ENCODE measurements at places on chromosomes 3 and 15. TPM values are rescaled to one million over a fixed set of nuclear protein-coding genes. Genes with fewer than 3 reads are reported as not detected.

The TMIE gene
- 2.5 TPM for total RNA-seq

The ALDH1A3 gene
- not detected for total RNA-seq

The ACVR2B gene
- total RNA-seq = 6.0 TPM

The CTXN2 gene
- not detected for total RNA-seq

The CCR2 gene
- 57.8 TPM for total RNA-seq

The SH3GL3 gene
- total RNA-seq = not detected

The THAP10 gene
- total RNA-seq = not detected

The REC114 gene
- not detected for total RNA-seq

The MFGE8 gene
- total RNA-seq = 61.2 TPM

The DBR1 gene
- 19.9 TPM for total RNA-seq

The ANKUB1 gene
- total RNA-seq = not detected

The SEMA3F gene
- not detected for total RNA-seq

The TRMT10C gene
- 23.0 TPM for total RNA-seq

The IL17RB gene
- total RNA-seq = 5.2 TPM

All from activated naive CD4-positive, alpha-beta T cell treated with anti-CD3 and anti-CD28 coated beads, Interleukin-2, amount 10 ng/mL, durations not matched to agents 5 hours and 36 hours (primary cell).